Breast epithelium (tissue), 4 donors: ENCODE measurements at places on chromosomes 2 and 18. TPM values are rescaled to one million over a fixed set of nuclear protein-coding genes. Genes with fewer than 3 reads are reported as not detected.
A peak's percentile ranks its signal among the peaks of the same experiment; 100 is the strongest.

DNA sequence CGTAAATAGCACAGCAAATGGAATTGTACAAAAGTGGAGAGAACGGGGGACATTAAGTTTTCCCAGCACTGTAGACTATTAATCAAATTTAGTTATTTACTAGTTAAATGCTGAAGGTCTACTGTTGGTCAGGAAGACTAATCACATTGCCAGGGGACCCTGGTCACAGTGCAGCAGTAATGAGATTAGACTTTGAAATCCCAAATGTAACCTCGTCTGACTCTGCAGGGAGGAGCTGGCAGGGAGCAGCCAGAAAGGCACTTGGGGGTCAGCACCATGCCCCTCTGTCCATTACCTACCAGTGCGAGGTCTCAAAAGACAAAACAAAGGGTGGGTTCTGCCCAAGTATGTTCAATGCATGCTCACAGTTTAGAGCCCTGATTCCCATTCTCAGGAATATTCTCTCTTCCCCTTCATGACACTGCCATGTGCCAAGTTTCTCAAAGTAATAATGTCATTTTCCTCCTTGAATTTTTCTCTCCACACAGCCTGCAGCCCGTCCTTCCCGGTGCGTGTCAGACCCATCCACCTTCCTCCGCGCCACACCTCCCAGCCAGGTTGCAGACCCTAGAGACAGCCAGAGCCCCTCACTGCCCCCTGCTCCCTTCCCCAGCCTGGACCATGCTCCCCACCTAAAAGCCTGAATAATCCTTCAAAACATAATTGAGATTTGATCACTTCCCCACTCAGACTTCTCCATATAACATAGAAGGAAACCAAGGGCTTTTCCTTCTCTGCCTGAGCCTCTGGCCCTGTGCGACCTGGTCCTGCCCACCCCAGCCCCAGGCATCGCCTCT, 52.5 kb downstream of the TMEM18 start:
- DNase-seq = no peak

GRCh38 chr2:16235747-16236146, 295.4 kb downstream of the MYCN start:
- DNase-seq = no peak

DNA sequence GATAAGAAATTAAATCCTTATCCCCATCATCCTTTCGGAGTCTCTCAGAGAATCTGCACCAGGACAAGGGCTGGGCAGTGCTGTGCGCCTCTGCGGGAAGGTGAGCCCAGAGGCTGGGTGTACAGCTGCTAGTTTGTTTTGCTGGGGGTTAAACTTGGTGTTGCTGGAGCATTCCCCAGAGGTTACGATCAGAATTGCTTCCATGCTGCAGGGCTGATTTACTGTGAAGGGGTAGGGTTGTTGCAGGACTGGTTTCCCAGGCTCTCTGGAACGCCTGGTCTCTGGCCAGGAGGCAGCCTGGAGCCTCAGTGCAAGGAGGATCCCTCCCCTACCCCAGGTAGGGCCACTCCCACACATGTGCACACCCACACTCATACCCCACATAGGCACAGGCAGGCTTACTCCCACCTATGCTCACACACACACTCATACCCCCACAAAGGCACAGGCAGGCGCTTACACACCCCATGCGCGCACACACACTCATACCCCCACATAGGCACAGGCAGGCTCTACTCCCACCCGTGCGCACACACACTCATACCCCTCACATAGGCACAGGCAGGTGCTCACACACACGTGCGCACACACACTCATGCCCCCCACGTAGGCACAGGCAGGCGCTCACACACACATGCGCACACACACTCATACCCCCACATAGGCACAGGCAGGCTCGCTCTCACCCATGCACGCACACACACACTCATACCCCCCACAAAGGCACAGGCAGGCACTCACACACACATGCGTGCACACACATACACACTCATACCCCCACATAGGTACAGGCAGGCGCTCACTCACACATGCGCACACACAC, 11.3 kb downstream of the CNNM4 start:
- peak; percentile 44 for DNase-seq

GRCh38 chr18:31516437-31516836, 18.5 kb downstream of the DSG2 start:
- DNase-seq = no peak

- DNase-seq = no peak
Measured at GRCh38 chr2:236040600-236041328, 127.4 kb downstream of the GBX2 start.

GRCh38 chr18:39752351-39752750, 2186.8 kb upstream of the CELF4 start:
- DNase-seq = no peak

DNA sequence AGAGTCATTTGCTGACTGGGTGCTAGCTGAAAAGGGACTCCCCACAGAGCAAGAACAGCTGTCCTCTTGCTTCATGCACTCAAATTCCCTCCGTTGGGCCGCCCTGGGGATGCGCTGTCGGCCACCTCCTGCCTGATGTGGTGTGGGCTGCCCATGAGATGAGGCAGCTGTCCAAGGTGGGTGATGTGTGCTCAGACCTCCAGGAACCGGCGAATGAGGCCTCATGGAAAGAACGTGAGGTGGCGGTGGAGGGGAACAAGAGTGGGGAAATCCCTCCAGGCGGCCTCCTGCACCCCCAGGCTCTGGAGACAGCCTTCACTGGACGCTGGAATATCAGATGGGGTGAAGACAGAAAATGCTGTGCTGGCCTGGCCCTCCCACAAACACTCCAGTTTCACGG, 79.8 kb downstream of the LONRF2 start:
- DNase-seq = no peak

- no peak for DNase-seq
Measured at GRCh38 chr2:235102896-235103295, 151.1 kb downstream of the SH3BP4 start.

DNA sequence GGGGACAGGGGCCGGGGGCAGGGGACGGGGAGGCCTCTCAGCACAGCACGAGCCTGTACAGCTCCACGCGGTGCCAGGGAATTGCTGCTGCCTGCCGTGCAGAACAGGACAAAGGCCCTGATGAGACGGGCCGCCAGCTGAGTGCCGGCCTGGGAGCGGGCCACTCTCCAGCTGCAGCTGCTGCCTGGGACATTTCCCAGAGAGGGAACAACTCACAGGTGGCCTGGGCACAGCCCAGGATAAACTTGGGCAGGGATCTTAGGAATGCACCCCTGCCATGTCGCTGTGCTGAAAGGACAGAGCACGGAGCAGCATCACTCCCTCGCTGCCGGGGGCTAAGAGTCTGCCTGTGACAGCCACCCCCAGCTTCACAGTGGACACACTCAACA, 38.8 kb downstream of the CENPO start:
- DNase-seq = peak; percentile 37

Gene CGREF1
- total RNA-seq = 3.4 TPM

Gene EHD3
- 2.7 TPM for total RNA-seq

Gene IL36G
- not detected for total RNA-seq

Gene CRYBA2
- not detected for total RNA-seq
